B cell (primary cell): ENCODE measurements at places on chromosomes 5 and 9.

DNA sequence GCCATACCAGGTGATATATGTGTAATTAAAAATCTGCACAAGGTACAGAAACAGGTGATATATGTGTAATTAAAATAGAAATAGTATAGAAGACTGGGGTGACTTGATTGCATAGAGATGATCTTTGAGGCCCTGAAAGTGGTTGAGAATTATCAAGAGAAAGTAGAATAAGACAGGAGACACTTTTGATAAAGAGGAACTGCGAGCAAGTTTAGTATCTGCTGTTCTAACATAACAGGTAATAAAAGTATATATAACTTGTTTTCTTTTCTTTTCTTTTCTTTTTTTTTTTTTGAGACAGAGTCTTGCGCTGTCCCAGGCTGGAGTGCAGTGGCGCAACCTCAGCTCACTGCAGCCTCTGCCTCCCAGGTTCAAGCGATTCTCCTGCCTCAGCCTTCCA lies 5.4 kb downstream of the SNX2 start:
- peak; percentile 42 for DNase-seq

DNA sequence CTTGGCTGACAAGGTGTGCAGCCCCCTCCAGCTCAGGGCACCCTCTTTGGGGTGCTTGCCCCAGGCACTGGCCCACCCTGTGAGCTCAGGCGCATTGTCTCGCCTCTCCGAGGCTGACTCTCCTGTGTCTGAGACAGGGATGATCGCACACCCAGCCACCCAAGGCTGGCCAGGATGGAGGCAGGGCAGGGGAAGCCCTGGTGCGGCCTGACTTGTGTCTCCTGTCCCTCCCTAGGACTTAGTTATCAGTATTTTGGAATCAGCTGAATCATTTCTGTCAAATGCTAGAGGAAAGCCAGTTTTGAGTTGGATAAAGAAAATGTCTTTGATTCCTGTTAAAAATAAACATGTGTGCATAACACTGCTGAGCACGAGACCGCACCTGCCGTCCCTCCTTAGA lies 2.5 kb upstream of the DBH start:
- DNase-seq, result no peak

GRCh38 chr9:69090140-69090750 lies 54.7 kb downstream of the FXN start:
- DNase-seq, result no peak

DNA sequence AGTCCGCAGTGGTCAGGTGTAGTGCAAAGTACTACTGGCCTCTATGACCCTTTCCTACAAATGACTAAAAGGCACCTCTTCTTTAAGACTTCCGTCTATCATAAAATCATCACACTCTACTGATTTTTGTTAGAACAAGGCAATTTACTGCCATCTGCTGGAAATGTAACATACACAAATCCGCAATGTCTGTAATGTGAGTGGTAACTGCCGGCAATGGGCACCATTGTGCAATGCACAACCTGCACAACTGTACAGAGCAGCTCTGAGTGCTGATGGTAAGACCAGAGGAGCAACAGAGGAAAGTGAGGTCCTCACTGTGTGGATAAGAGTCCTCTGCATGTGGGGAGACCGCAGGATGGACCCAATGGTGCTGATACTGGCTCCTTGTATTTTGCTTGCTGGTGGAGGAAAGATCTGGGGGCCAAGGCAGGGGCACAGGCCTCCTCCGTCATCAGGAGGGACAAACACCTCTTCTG lies 103.7 kb downstream of the ATPSCKMT start:
- no peak for DNase-seq

DNA sequence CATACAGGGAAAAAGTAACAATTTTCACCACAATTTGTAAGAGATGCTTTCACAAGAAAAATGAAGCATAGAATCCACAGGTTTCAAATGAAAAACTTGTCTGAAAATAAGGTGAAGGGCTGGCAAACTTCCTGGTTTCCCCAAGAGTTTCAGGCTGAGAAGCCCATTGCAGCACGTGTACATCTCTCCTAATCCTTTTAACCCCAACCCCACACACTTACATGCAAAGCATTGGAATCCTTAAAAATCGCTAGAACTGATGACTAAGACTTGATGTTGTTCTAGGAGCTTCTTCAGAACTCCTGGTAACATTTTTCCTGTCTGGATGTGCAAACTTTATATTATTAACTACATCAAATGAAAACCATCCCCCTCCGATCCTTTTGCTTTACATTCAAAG lies 317.8 kb upstream of the RGMB start:
- DNase-seq, result no peak

GRCh38 chr5:1011226-1011631 lies 2.6 kb downstream of the NKD2 start:
- DNase-seq, result peak; percentile 35

GRCh38 chr5:170155771-170156170 lies 50.1 kb downstream of the FOXI1 start:
- no peak for DNase-seq

DNA sequence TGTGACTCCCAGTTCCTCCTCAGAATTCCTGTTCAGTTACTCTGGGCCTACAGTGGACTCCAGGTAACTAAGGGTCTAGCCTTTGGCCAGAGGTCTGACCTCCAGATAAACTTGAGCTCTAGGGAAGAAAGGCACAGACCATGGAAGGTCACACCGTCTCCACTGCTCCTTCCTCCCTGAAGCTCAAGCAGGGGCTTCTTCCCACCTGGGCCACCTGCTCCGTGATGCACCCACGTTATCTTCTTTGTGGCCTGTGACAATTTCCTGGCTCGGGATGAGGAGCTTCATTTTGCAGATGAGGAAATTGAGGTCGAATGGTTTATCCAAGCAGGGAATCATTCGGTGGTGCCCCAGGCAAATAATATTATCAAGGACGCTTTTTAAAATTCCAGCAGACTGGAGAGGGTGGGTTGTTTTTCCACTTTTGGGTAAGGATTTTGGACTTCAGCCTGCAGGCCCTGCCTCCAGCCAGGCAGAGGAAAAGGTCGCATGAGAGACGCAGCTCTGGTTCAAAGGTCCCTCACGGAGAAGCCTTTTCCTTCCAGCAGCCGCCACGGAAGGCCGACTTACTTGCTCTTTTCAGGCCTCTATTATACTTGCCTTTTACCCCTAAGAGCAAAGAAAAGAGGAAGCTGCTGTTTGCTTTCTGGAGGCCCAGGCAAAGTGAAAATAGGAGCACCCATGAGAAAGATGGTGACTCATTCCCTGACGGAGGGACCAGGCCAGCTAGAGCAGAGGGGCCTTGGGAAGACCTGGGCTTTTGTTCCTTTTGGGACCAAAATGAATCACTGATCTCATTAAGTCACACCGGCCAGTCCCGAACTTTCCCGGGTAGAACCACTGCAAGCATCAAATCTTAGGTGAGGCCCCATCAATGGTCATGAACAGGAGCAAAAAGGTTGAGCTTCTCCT lies 22.8 kb upstream of the DUSP1 start:
- no peak for DNase-seq

DNA sequence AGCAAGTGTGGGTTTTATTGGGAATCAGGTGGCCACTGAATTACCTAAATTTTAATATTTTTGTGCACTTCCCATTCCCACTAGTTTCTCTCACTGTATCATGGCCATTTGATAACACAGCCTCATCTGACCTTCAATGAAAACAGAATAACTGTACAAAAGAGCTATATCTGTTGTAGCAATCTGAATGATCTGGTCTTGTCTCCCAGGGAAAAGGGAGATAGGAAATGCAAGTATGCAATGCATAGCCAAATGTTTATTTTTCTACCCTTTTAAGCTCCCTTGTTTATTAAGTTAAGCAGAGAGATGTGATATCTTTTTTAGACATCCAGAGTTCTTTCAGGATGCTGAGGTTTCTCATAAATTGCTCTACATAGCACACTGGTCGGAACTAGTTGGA lies 288.3 kb upstream of the CLINT1 start:
- no peak for DNase-seq

DNA sequence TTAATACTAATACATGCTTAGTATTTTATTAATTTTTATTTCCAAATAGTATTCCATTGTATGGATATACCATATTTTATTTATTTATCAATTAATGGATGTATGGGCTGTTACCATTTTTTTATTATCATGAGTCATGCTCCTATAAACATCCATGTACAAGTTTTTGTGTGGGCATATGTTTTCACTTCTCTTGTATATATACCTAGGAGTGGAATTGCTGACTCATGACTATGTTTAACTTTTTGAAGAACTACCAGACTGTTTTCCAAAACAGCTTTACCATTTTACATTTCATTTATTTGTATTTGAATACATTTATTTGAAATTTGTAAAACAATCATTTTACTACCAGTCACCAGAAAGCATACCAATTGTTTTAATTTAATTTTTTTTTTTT lies 14.1 kb upstream of the LRRC19 start:
- no peak for DNase-seq

DNA sequence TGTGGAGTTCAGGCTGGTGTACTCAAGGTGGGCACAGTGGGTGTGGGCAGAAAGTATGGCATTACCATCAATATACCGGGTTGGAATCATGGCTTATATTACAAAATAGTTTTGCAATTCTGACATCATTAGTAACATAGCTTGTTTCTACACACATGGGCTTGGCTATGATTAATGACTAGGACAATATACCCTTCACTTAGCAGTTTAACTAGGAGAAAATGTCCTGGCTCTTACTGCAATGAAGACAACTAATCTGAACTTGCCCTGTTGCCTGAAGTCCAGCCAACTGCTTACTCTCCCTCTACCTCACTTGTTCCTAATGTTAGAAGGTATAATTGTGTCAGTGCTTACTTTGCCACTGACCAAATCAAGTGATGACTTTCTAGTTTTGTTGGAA lies 612.5 kb downstream of the EFNA5 start:
- DNase-seq, result no peak

DNA sequence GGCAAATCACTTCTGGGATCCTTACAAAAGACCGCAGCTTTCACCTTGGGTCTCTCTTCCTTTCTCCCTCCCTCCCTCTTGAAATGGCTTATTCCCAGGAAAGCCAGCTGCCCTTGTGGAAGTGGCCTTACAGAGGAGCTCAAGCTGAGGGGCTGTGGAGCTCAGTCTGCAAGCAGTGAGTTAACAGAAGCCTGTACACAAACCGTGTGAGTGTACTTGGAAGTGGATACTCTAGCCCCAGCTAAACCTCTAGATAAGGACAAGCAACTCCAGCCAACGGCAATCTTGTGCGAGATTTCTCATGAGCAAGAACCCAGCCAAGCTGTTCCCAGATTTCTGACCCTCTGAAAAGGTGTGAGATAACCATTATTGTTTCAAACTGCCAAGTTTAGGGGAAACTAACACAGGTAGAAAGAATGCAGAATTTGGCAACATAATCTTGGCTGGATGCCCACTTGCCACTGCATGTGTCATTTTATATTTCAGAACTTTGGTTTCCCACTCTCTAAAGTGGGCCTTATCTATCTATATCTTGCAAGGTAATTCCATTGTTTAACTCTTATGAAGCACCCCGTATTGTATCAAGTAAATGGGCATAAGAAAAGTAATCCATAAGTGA lies 85.6 kb downstream of the CDH18 start:
- DNase-seq, result no peak

GRCh38 chr9:94603259-94604160 lies 9.9 kb upstream of the FBP2 start:
- peak; percentile 67 for DNase-seq

DNA sequence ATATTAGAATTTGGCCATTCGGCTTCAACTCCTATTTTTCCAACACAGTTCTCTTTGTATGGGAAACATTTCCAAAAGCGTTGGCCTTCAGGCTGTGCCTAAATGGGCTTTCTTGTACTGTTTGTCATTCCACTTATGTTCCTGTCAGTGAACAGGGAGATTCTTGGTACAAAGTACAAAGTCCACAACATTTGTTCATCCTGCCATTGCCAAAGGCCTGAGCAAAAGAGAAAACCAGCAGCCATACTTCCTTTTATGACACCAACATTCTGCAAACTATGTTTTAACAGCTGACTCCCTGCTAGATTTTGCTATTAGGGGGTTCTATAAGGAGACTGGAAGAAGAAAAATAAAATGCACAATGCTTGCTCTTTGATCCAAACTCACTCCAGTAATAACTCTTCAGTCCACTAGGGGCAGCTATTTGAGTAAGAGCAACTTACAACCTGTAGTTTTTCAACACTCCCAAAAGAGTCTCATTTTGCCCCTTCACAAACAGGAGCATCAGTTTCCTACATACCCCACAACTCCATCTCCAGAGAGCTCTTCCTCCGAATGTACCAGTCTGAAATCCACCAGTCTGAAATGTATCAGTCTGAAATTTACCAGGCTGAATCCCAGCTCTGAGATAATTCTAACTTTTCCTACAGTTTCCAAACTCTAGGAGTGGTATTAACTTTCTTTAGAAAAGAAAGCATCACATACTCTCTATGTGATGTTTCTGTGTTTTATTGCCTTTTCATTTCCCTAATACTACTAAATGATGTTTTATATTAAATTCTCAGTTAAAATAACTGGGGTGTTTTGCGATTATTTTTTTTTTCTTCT lies 693.8 kb downstream of the DNAH5 start:
- DNase-seq, result no peak

- DNase-seq, result no peak
These were observed 374.7 kb downstream of the ZSWIM6 start for GRCh38 chr5:61706751-61707150.

- no peak for DNase-seq
These were observed 61.4 kb downstream of the LMX1B start for GRCh38 chr9:126675147-126675467.

DNA sequence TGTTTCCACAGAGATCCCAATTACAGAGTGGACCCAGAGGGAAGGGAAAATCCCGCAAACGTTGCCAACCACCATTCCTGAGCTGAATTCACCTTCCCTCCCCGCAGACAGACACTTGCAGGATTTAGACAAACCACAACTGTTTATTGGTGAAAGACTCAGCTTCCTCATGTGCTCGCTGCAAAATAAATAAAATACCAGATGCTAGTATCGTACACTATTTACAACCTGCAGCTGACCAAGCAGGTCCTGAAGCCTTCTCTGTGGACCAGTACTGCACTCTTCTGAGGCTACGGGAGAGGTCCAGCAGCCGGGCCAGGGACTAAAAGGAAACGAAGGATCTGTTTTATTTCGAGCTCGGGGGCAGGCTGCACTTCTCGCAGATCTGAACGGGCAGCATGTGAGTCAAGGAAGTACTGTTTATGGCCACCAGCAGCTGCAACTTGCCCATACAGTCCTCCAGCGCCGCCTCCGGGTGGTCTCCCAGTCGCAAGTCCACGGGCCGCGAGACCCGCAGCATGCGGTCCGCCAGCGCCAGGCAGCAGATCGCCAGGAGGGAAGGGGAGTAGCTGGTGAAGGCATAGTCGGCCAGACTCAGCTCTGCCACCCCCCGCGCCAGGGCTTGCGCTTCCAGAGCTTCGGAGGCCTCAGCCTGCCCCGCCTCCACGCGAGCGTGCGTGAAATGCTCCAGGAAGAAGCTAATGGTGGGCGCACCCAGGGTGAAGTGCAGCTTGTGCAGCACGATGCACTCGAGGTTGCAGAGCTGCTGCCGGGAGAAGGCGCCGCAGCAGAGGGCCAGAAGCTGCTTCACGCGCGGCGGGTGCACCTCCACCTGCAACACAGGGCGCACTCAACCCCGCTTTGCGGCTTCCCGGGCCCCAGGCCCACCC lies 2.1 kb downstream of the CCNO start:
- DNase-seq, result peak; percentile 65
